Foreskin fibroblast (primary cell): ENCODE measurements at places on chromosomes 2 and 18.

- DNase-seq = peak; percentile 36
Measured at GRCh38 chr2:110219496-110220189, 7.3 kb upstream of the MTLN start.

DNA sequence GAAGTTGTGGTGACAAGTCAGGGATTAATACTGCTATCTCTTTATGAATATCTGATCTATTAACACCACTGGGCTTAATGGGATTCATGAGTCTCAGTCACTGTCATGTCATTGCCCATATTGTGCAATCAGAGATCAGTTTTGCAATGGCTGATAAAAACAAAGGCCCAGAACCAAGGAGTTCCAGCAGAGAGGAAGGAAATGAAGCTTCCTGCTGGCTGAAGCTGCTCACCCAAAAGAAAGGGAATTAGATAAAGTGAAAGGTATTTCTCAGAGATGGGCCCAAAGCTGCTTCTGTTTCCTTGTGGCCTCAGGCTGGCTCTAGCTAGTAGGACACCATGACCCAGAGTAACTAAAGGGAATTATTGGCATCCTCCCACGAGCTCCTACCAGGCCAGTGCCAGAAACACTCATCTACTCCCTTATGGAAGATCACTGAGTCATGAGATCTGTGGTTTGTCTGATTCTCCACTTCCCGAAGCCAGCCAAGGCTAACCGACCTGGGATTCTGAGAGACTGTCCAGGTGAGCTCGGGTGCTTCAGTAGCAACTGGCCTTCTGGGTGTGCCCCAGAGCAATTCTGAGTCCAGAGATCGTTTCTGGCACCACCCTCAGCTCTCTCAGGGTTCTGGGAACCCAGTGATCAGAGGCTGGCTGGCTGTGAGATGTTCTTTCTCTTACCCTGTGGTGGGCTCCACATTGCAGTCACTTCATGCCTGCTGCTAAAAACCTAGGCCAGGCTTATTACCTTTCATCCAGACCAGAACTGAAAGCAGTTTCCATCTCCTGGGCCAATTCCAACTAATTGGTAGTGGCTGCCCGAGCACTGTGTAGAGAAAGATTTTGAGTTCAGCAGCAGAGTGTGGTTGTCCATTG is 129.5 kb upstream of the PELI1 start:
- DNase-seq = peak; percentile 88

DNA sequence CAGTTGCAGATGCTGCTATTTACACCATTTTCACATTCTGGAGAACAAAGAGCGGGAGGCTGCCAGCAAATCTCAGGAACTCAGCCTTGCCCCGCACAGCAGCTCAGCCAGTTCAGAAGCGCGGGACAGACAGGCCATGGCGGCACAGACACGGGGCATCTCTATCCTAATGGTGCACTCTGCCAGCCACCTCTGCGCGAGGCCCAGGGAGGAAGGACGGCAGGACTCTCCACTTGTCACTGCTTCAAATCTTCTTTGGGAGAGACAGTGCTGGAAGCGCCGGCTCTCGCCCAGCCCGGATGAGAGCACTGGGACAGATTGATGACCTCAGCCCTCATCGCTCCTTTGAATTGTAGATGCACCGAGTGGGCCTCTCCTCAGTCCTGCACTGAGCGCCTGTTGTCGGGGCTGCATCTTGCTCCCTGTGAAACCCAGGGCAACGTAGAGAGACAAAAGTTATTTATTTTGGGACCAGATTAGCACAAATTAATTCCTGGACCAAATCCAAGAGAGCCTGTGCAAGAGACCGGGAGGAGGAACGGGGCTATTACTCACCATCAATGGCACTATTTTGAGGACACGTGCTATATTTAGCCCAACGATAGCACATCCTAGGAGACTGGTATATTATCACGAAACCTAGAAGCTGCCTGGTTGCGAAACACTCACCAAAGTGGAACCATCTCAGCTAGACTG is 211.4 kb upstream of the SMIM21 start:
- peak; percentile 52 for DNase-seq

DNA sequence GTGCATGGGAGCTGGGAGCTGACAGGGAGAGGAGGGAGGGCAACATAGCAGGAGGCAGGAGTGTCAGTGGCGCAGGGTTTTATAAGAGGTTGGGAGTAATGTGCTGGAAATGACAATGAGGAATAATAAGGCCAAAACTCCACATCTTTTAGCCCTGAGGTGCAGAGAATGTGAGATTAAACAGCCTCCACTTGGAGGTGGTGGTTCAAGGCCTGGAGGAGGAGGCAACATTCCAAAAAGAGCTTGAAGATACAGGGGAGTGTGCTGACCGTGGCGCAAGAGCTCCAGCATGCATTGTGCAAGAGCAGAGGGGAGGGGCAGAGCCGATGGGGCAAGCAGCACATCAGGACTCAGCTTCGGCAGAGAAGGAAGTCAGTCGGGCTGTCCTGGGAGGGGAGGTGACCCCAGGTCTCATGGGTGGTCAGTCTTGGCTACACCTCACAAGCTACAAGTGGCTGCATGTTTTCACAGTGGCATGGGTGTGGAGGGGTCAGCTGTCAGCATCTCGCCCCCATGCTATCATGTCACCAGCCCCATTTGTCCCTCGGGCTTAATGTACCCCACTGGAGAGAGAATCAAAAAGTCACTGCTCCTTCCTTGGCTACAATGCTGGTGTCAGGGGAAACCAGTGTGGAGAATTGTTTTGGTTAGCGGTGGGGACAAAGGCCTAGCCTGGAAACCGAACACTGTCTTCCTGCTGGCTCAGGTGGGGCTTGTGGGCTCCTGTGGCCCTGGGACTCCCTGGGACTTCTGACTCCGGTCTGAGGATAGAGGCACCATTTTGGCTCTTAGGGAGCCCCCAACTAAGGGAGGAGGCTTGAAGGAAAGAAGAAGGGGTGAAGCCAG is 208.0 kb downstream of the ZFP36L2 start:
- peak; percentile 94 for DNase-seq

GRCh38 chr2:118177884-118178283 is 89.6 kb downstream of the INSIG2 start:
- no peak for DNase-seq
